Activated CD4-positive, alpha-beta T cell treated with anti-CD3 and anti-CD28 coated beads for 36 hours (primary cell): ENCODE measurements at places on chromosomes 3 and 15.

GRCh38 chr3:52149726-52150125, 4.5 kb downstream of the POC1A start:
- no peak for DNase-seq

GRCh38 chr3:156321945-156322344, 201.6 kb downstream of the KCNAB1 start:
- no peak for DNase-seq

GRCh38 chr3:133868186-133868585, 27.5 kb downstream of the RAB6B start:
- no peak for DNase-seq

GRCh38 chr3:186075489-186075888, 33.4 kb downstream of the ETV5 start:
- DNase-seq, result no peak

- DNase-seq, result no peak
These were observed 281.6 kb upstream of the TMCO5A start for GRCh38 chr15:37652646-37653417.
